ENCODE measurements at places on chromosomes 12 and 14. TPM values are rescaled to one million over a fixed set of nuclear protein-coding genes. Genes with fewer than 3 reads are reported as not detected.

GRCh38 chr12:47820631-47821345, 1.1 kb upstream of the HDAC7 start:
- peak; percentile 94 for DNase-seq

- DNase-seq: no peak
Observed at GRCh38 chr14:36791402-36791801, 129.7 kb downstream of the PAX9 start.

DNA sequence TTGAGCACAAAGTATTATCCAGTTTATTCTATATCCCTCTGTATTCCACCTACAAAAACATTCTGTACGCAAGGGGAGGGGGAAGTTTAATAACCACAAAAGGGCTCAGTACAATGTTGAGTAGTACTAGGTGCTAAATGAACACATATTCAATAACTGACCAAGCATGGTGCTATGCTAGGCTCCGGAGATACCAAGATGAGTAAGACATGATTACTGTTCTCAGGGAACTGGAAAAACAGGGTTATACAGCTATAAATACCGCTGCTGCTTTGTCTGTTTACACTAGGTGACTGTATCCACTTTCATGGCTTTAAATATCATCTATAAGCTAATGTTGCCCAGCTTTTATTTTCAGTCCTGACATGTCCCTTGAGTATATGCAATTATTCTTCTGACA, 135.8 kb downstream of the INSM2 start:
- DNase-seq: no peak

GRCh38 chr14:36019126-36019525, 157.4 kb downstream of the PTCSC3 start:
- DNase-seq: no peak

DNA sequence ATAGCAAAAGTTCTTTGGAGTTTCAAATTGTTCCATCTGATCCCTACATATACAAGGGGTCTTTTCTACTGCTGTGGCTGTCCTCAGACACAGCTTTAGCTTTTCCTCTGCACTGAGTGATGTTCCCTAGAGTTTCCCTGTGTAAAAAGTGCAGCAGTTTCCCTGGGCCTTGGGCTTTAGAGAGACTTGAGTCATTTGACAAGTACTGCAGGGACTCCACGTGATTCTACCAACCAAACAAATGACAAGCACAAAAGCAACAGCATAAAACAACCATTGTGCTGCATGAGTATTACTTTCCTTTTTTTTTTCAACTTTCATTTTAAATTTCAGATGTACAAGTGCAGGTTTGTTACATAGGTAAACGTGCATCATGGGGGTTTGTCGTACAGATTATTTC, 272.8 kb downstream of the PDZRN4 start:
- no peak for DNase-seq

- no peak for DNase-seq
Observed at GRCh38 chr12:101407049-101407435, 530 bp downstream of the ARL1 start.

GRCh38 chr14:61992139-61992538, 229.9 kb downstream of the SNAPC1 start:
- no peak for DNase-seq

DNA sequence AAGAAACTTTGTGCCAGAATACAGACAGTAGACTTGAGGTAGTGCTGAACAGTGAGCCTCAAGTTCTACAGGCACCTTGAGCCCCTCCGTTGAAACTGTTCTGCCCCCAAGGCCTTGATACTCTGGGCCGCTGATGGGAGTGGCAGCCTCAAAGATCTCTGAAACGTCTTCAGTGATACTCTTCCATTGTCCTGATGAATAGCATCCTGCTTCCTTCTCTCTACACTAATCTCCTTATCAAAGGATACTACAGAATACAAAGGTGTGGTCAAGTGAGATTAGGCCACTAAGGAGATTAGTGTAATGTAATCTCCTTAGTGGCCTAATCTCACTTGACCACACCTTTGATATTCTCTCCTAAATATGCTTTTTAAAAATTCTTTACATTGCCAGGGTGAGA, 419.8 kb upstream of the SEL1L start:
- no peak for DNase-seq

DNA sequence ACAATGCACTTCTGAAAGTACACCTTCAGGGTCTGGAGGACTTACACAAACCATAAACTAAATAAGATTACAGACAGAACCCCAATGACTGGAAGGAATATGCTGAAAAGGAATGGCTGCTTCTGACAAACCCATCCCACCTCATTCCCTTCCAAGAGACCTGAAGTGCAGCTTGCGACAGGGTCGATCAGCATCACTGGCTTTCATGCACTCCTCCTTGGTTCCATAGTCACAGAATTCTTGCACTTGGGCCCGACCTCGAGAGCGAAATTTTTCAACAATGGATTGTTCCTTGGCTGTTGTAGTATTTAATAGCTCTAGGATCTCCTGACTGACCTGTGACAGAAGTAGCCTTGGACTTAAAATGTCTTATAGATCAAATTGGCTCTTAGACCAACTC, 9.6 kb downstream of the METTL3 start:
- DNase-seq: no peak

DNA sequence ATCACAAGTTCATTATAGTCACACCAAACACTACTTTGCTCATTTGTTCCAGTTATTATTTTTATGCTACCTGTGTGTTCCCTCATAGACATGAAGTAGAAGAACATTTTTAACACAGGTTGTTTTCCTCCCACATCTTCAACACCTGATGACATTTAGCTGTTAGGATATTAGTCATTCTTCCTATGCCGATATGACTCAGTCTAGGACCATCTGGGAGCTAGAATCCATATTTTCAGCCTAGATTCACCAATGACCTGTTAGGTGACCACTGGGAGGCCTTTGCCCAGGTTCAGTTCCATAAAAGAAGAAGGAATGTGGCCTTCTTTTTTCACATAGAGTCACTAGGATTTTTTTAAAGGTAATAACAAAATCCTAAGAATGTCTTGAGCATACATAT, 222.8 kb downstream of the C12orf42 start:
- no peak for DNase-seq

DNA sequence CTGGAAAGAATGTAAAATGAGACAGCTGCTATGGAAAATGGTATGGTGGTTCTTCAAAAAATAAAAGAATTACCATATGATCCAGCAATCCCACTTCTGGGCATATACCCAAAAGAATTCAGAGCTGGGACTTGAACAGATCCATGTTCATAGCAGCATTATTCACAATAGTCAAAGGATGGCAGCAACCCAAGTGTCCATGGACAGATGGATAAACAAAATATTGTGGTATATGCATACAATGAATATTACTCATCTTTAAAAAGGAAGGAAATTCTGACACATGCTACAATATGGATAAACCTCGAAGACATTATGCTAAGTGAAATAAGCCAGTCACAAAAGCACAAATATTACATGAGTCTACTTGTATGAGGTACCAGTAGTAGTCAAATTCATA, 9.1 kb downstream of the RAB2B start:
- peak; percentile 46 for DNase-seq

GRCh38 chr12:90323217-90323616, 614.6 kb upstream of the ATP2B1 start:
- no peak for DNase-seq

- no peak for DNase-seq
Observed at GRCh38 chr12:124449623-124450375, 117.6 kb downstream of the NCOR2 start.

DNA sequence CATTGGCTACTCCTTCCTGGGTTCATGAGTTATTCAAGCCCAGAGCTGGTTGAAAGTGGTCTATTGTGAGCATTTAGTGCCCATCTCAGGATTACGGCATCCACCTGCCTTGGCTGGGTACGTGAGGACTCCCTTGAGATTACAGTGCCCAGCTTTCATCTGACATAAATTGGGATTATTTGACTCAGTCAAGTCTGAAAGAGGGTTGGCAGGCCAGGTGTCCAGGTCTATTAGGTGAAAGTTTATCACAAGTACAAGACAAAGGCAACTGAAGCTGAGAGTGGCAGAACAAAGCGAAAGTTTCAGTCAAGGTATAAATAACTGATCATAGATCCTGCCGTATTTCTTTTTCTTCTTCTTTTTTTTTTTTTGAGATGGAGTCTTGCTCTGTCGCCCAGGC, 84.6 kb upstream of the ATF7IP start:
- no peak for DNase-seq

DNA sequence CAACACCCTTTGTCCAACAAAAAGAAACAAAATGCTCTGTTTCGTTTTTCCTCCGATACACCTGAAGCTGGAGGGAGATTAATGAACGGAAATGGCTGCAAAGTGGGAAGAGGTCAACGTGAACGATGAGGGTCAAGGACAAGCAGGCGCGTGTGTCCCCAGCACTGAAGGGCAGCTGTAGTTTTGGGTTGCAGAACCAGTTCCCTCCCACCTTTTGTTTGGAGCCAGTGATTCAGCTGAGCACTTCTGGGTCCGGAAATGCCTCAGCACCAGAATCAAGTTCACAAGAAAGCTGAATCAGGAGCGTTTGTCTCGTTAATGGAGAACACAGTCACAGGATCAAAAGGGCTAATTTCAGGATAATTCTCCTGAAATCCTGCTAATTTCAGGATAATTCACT, 51.1 kb upstream of the PWP1 start:
- DNase-seq: no peak

DNA sequence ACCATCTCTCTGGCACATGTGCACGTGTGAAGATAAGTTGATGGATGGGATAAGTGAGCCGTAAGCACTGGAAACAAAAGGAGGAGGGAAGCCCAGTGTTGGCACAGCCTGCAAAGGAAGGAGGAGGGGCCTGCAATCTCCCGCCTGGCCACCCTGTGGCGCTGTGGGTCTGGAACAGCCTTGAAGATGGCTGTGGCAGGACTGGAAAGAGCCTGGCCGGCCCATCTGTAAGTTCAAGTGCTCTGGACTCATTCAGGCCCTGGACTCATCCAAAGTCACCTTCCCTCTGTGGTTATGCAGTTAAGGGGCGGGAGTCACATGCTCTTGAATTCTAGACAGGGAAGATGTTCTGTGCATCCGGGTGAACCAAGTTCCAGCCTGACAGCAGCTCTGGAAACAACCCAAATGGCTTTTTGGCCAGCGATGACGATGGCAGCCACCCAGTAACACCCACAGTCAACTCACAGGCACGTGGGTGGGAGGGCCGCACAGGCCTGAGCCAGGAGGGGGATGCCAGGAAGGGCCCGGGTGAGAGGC, 50.4 kb downstream of the CHGA start:
- DNase-seq: peak; percentile 66

DNA sequence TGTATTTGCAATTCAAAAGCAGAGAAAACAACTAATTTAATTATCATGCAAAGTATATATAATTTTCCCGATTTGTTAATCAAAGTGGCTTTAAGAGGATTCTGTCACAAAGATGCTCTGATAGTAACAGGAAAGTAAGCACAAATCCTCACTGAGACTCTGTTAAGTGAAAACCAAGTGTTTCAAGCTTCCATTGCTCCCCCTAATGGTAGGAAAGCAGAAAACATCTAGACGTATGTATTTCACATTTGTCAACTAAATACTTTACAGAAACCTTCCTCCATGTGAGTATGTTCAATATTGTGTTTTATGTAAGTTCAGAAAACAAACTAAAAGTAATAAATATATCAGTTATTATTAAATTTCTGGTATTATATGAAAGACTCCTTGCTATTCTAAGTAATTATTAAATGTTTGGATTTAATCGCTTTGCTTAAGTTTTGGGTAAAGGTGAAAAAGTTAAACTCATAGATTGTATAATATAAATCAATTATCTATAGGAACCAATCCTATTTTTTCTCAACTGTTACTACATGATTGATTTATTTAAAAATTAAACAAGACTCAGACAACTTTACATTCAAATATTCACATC, 1.5 kb upstream of the NTS start:
- DNase-seq: peak; percentile 70

The TMEM263 gene
- 41.1 TPM for total RNA-seq

The OR6C2 gene
- not detected for total RNA-seq

The DAO gene
- not detected for total RNA-seq

The TAMALIN gene
- 3.3 TPM for total RNA-seq

The SIX6 gene
- not detected for total RNA-seq

The NTN4 gene
- 1.7 TPM for total RNA-seq

The CARMIL3 gene
- total RNA-seq: 0.40 TPM

The CRIP1 gene
- total RNA-seq: not detected

The CCND2 gene
- 987 TPM for total RNA-seq

The RAB15 gene
- 21.6 TPM for total RNA-seq

The HOTAIR gene
- total RNA-seq: 1.5 TPM

Measured in SJCRH30 (cell line).